CD4-positive, alpha-beta T cell treated with Interleukin-12 subunit alpha and Interleukin-12 subunit beta, for 1 hour (primary cell): ENCODE measurements at places on chromosomes 2 and 18.

DNA sequence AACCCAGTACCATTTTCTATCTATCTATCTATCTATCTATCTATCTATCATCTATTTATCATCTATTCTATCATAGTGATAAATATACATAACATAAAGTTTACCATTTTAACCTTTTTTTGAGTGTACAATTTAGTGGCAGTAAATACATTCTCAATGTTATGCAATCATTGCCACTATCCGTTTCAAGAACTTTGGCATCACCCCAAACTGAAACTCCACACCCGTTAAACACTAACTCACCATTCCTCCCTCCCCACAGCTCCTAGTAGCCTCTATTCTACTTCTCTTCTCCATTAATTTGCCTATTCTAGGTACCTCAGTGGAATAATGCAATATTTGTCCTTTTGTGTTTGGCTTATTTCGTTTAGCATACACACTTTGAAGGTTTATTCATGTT, 82.5 kb upstream of the KCNE4 start:
- no peak for DNase-seq

DNA sequence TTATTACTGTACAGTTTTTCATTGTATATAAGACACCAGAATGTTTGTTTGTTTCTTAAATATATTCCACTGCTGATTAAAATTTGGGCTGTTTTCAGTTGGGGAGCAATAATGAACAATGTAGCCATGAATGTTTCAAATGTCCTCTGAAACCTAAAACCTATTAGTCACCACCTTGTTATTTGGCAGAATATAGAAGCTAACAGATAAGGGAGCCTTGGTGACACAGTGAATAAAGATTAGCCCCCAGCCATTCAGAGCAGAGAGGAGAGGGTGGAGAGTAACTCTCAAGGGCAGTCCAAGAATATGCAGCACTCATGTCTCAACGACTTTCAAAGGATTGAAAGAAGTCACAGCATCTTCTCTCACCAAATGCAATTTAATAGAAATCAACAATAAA, 43.1 kb upstream of the ATP8B1 start:
- no peak for DNase-seq

DNA sequence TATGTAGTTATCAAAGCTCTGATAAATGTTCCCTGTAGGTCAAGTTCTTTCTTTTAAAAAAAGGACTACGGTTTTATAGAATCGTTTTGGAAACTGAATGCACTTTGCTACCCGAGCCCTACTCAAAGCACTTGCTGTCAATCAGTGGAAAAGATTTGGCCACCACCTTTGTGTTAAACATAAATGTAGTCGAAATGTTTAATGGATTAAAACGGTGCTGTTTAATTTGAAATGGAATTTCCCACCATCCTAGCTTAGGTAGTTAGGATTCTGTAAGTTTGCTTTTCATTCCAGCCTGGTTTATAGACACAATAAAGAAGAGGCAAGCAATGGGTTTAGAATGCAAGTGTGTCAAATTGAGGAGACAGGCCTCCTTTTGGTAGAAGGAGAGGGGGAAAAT, 69.4 kb upstream of the MMADHC start:
- no peak for DNase-seq

DNA sequence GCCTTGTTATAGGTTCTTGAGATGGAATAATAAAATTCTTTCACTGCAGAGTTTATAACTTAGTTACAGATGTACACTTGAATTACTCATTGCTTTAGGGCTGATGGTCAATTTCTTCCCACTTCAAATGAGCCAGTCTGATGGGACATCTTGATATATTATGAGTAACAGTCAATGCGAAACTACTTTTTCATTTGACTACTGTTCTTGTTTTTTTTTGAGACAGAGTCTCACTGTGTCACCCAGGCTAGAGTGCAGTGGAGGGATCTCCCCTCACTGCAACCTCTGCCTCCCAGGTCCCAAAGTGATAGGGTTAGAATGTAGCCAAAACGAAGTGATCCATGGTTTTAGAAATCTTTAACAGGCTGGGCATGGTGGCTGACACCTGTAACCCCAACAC, 57.1 kb downstream of the ST3GAL5 start:
- no peak for DNase-seq

GRCh38 chr2:64222351-64222750, 78.1 kb upstream of the PELI1 start:
- DNase-seq: no peak

DNA sequence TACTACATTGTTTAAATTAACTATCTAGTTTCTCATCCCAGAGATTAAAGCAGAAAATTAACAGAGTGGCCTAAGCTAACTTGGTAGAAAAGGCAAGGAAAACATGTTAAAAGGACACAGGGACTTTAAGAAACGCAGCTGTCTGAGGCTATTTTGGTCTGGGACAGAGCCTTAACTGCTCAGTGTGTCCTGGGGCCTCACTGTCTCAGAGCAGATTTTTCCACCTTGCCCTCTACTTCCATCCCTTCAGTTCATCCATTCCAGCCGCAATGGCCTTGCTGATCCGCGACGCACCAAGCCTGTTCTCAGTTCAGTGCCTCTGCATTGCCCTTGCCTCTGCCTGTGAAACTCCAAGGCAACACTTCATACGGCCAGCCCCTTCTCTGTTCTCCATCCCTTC, 114.9 kb upstream of the OSR1 start:
- no peak for DNase-seq

DNA sequence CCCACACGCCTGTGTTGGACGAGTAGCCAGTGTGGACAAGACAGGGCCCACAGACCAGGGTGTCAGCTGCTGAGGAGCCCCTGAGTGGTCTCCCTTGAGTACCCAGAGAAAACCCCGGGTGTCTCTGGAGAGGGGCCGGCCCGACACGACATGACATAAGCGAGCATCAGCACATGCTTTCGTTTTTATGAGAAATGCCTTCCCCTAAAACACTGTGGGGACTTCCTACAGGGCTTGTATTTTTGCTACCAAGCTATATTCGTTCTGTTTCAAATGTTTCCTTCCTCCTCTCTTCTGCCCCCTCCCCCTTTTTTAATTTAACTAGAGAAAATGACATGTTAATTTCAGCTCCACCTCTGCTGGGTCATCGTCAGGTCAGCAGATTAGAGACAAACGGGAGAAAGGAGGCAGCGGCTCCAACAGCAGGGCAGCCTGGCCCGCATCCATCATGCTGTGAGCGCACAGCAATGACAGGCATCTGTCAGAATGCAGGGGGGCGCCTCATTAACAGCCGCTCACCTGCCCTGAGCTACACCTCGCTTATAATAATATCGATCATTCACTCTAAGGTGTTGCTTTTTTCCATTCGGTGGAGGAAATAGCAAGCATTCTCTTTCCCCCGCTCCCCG, 286.2 kb downstream of the ZNF516 start:
- no peak for DNase-seq

- no peak for DNase-seq
Measured at GRCh38 chr2:114610677-114611076, 168.2 kb downstream of the DPP10 start.

GRCh38 chr2:235053651-235054050, 101.8 kb downstream of the SH3BP4 start:
- DNase-seq: no peak

- no peak for DNase-seq
Measured at GRCh38 chr2:47785986-47786385, 3.0 kb downstream of the MSH6 start.

DNA sequence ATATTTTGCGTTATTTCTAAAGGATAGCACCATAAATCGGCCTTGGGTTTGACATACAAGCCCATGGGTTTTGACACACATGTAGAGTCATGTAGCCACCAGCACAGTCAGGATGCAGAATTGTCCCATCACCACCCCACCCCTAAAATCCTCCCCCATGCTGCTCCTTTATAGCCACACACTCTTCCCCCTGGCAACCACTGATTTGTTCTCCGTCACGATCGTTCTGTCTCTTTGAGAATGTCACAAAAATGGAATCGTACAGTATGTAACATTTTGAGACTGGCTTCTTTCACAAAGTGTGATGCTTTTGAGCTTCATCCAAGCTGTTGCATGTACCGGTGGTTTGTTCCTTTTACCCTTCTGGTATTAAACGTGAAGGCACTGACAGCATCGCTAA, 39.1 kb downstream of the CRACDL start:
- no peak for DNase-seq

GRCh38 chr2:10935953-10936942, 24.5 kb downstream of the KCNF1 start:
- DNase-seq: no peak

DNA sequence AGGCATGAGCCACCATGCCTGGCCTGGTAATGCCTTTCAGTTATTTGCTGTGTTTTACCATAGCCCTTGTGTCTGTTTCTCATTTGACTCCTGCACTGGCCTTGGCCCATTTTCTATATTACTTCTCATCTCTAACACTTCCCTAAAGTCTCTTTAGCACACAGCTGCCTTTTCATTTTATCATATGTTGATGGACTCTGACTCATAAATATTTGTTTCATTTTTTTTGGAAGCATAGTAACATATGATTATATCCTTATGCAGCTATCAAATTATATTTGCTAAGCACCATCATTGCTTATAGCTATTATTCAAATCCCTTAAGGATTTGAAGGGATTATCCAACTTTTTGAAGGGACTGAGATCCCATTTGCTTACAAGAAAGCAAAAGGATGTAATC, 320.3 kb downstream of the GPD2 start:
- DNase-seq: no peak

DNA sequence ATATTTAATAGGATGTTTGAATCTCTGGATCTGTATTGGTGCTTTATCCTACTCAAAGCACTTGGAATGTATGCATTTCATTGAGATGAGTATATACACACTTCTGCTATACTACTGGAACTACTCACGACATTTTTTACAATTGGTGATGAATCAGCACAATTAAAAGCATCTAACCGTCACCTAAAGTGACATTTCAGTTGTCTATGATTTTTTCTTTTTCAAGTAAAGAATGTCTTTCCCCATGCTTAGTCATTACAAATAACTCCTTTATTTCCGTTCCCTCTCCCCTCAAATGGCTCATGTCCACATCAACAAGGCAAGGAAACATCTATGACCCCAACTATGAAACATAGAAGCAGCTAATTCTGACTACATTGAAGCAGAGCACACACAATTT, 77.3 kb downstream of the CLIP4 start:
- DNase-seq: no peak

DNA sequence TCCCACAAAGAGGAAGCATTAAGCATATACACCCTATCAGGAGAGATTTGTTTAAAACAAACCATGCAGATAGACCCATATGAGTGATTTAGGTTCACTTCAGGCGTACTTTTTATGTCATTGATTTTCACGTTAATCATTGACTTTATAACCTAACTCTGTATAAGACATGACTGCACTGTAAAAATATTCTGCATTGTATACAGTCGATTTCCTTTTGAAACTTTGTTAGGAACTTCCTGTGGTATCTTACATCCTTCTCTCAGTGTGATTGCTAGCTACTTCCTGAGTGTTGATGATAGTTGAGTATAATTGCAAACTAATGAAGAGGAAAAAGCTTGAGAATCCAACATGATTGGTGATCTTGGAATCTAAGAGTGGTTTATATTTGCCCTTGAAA, 69.4 kb downstream of the XIRP2 start:
- DNase-seq: no peak

GRCh38 chr18:26741048-26741447, 124.5 kb downstream of the AQP4 start:
- no peak for DNase-seq

DNA sequence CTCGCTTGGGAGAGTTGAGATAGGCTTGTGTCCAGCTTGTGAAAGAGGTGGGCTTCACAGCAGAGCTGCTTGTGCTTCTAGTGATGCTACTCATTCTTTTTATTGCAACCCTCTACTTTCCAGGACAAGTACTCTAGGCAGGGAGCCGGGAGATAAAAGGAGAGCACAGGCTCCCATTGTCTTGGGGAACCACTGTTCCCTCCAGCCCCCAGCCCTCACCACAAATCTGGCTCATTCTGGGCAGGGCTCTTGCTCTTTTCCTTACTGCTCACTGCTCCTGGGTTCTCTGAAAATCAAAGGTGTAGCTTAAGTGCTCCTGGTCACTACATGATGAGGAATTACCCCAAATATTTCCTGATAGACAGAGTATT, 81.4 kb downstream of the CABYR start:
- DNase-seq: no peak

GRCh38 chr2:171173087-171173486, 12.4 kb upstream of the TLK1 start:
- DNase-seq: no peak

DNA sequence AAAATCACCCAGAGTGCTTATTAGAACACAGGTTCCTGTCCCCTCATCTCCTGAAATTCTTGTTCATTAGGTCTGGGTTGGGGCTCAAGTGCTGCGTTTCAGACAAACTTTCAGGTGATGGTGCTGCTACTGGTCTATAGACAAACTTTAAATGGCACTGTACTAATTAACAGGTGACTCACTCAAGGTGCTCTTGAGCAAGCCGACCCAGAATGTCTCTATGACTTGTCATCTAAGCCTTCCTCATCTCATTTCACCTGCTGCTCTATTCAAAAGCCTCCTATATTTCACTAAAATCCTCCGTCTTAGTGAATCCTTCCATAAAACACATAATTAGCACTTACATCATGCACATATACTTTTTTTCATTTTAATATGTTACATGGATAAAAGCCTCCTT, 29.9 kb upstream of the STK39 start:
- no peak for DNase-seq

GRCh38 chr2:212939777-212940531, 211.5 kb downstream of the IKZF2 start:
- no peak for DNase-seq

GRCh38 chr2:86371527-86371926, 34.1 kb upstream of the REEP1 start:
- no peak for DNase-seq

GRCh38 chr2:46297546-46298271, 502 bp downstream of the EPAS1 start:
- DNase-seq: peak; percentile 77

DNA sequence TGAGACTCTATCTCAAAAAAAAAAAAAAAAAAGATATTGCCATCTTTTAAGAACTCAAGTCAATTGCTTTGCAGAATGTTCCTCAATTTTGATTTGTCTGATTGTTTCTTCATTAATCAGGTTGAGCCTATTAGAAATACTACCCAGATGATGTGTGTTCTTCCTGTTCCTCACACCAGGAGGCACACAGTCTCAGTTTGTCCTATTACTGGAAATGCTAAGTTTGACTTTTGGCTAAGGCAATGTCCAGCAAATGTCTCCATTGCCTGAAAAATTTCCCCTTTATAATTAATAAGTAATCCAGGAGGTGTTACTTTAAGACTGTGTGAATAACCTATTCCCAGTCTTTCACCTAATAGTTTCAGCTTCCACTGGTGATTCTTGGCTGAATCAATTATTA, 28.4 kb downstream of the BOLA3 start:
- DNase-seq: no peak
